GM23248 (cell line): ENCODE measurements at places on chromosomes 12 and 14.

GRCh38 chr12:19129122-19129485, 429 bp upstream of the PLEKHA5 start:
- no peak for DNase-seq

DNA sequence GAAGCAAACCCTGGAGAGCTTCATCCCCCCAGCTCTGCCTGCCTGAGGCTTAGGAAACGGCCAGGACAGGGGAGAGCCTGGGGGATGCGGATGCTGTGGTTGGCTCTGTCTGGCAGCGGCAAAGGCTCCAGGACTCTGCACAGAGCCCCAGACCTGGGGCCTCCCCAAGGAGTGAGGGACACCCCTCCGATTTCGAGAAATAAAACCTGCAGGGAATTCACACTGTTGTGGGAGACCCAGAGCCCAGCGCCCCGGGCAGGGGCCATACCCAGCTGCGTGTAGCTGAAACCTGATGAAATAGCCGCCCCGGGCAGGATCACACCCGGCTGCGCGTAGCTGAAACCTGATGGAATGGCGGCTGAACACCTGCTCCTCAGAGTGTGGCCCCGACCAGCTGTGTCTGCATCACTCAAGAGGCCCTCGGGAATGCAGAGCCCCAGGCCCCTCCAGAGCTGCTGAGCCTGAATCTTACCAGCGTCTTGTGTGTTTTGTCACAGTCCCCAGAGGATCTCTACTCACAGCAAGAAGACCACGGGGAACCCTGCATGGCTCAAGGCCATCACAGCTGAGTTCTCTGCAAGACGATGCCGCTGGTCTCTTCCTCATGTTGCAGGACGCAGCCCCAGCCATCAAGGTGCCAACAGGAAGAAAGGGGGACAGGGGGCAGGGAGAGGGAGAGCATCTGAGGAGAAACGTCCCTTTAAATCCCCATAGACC, 46.5 kb upstream of the GALNT9 start:
- no peak for DNase-seq

- no peak for DNase-seq
Measured at GRCh38 chr12:230925-231671, 17.1 kb upstream of the SLC6A12 start.

DNA sequence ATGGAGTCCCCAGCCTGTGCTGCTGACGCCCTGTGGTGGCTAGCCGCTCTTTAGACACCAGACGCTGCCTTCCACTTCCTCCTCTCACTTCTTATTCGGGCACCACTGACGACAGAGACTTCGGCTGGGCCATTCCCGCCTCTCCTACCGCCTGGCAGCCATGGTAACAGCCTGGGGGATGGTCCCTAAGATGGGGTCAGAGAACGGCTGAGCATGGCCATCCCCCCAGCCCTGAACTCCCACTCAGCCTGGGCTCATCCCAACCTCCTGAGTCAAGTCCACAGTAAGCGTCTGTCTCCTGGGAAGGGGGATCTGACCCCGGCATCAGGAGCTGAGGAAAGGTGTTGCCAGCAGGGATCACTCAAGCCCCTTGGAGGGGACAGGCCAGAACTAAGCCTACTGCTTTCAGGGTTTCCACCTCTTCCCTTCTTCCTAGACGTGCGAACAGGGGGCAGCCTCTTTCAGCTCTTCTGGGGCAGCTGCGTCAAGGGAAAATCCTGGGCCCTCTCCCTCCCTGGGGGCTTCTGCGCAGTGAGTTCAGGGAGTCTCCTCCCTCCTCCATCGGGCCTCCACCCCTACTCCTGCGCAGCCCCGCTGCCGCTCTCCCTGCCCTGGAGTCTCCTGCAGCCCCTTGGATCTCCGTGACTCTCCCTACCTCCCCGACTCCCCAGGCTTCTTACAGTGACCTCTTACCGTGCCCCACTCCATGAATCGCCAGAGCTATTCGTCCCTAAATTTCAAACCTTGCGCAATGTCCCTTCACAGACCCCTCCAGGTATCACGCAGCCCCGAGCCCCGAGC, 643 bp upstream of the TAMALIN start:
- DNase-seq: no peak

DNA sequence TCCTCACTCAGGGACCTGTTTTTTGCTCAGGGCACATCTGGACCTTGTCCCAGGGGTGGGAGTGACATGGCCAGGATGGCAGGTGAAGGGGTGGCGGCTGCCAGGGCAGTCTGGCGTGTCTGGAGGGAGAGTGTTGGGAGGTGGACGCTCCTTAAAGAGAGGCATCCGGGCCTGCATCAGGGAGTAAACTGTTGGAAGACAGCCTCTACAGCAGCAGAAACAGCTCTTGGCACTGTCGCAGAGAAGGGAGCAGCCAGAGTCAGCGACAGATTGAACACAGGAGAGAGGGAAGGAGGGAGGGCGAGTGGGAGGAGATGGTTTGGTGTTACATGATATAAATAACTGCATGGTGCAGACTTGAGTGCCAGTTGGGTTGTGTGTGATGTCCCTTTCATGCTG, 52.8 kb downstream of the IGF1 start:
- DNase-seq: peak; percentile 29

GRCh38 chr12:6818222-6818621, 3.4 kb upstream of the GPR162 start:
- DNase-seq: no peak

DNA sequence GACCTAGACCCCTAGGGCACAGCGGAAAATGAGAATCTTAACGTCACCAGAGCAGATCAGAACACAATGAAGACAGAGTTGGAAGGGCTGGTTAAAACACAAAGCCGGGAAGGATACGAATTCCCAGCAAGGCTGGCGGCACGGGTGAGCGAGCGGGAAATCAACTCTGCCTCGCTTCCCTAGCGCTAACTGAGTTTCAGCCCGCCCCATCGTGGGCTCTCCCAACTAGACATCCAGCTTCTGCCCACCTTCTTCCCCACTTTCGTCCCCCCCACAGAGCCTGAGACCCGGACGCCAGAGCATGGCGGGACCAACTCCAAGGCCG, 377 bp downstream of the CCNT1 start:
- DNase-seq: no peak

DNA sequence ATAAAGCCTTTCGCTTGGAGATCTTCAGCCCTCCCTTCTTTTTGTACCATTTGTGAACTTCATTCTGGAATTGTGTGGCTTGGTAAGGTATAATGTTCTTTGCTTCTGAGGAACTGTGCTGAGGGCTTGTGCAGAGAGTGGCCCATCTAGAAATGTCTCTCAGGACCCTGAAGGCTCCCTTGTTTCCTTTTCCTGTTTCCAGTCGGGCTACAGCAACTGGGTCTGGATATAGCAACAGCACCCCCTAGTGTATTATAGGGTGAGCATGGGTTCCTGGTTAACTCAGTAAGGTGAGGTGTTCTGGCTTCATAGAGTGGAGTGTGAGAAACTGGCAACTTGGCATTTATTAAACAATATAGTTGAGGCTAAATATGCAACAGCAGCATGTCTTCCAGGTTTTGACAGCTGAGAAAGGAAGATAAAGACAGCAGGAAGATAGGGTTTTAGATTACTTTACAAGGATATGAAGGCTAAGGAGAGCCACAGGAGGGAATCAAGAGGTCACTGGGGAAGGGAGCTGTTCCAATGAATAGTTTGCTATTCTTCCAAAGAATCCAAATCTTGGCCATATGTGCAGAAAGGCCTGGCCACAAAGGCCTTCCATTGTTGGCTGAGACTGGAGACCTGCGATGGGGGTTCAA, 49.1 kb upstream of the RNU6-8 start:
- peak; percentile 80 for DNase-seq

DNA sequence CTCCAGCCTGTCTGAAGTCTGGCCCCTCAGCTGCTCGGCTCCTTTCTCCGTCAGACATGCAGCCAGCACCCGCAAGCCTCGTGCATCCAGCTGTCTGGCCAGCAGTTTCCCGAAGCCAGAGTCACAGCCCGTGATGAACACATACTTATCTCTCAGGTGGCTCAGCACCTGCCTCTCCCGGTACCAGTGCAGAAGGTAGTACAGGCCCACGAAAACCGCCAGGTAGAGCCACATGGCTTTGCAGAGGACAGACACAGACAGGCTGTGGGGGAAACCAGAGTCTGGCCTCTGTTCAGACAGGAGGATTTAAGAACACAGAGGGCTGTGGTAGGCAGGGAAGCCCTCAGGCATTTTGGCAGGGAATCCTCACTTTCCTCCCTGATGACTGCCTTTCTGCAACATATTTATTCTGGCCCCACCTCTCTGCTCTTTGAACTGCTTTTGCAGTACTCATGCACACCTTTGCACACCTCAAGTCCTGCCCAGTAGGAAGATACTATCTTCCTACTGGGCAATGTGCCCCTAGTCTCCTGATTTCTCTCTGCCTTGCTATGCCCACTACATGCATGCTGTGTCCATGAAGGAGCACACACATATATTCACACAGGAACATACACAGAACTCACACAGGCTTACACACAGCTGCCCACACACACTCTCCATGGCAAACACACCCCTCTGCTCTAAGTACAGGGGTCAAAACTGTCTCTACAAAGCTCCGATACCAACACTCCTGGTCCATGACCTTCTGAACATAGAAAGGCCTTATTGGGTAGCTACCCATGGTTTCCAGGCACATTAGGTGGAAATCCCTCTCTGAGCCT, at the start of gene RDH16:
Gene RDH16 (minus strand): TSS at position 380 of the 824 bp plus-strand sequence. CDS start 146 bp downstream, at position 234.
- no peak for DNase-seq

DNA sequence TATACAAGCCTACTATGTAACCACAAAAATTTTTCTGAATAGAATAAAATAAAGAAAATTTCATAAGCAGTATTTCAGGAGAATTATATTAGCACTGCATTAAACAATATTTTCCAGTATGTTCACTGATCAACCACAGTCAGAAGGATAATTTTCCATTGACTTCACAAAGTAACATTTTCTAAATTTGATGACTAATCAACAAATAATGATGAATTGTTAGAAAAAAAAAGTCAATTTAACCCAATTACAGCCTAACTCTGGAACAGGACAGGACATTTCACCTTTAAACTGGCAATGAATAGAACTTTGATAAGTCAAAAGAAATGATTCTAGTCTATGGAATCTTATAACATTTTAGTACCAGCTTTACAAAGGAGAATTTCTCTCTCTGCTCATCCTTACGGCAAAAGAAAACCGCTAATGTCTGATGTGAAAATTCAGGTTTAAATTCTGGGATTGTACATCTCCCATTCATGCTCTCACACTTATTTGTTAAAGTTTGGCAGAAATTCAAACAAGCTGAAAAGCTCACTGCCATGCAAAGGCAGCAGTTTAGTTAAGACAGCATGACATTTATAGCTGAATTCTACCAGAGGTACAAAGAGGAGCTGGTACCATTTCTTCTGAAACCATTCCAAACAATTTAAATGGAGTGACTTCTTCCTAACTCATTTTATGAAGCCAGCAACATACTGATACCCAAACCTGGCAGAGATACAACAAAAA, 84.5 kb downstream of the MDGA2 start:
- no peak for DNase-seq

DNA sequence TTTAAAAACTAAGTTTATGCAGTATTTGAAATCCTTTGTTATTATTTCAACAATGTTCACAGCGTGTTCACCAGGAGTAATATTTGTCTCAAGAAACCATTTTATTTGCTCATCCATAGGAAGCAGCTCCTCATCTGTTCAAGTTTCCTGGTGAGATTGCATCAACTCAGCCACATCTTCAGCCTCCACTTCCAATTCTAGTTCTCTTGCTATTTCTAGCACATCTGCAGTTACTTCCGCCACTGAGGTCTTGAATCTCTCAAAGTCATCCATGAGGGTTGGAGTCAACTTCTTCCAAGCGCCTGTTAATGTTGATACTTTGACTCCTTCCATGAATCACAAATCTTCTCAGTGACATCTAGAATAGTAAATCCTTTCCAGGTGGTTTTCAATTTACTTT, 18.0 kb downstream of the CLEC9A start:
- no peak for DNase-seq

DNA sequence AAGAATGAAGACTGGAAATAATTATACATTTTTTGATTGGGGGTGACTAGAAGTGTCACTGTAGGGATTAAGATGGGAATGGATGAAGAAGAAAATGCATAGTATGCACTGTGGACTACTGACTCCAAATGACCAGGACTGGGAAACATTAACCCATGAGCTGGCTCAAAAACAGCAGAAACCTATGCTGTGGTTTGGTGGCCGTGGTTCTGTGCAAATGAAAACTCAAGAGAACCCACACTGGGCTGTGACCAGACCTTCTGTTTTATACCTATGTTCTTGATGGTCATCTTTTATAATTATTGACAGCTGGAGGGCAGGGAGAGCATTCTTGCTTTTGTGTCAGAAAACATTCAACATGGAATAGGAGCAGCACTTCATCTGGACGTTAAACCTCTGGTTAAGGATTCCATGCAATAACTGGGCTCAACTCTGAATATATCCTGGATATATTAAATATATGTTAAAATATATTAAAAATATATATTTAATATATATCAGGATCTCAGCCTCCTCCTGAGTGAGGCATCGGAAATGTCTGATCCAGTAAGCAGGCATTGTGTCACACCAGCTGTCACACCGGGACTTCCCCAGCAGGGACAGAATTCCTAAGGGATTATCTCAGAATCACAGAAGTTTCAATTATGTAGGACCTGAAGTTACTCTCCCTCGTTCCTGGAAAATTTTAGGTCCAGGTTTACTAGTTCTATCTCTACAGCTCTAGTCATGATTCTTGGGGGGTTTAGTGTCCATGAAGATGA, 48.5 kb downstream of the BBS10 start:
- no peak for DNase-seq

DNA sequence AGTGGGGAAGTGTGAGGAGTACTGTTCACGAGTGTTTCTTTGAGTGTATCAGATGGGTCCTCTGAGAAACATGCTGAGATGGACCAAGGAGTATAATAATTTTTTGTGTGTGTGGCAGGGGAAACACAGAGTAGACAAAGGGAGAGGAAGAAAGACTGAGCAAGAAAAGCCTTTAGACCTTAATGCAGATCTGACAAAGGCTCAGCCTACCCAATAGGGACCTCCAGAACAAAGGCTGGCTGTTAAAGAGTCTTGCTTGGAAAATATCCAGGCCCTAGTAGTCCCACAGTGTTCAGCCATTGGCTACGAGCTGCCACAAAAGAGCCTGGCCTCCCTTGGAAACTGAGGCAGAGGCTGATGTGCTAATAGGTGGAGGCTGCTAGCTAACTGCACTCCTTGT, 13.5 kb downstream of the COQ5 start:
- DNase-seq: no peak

DNA sequence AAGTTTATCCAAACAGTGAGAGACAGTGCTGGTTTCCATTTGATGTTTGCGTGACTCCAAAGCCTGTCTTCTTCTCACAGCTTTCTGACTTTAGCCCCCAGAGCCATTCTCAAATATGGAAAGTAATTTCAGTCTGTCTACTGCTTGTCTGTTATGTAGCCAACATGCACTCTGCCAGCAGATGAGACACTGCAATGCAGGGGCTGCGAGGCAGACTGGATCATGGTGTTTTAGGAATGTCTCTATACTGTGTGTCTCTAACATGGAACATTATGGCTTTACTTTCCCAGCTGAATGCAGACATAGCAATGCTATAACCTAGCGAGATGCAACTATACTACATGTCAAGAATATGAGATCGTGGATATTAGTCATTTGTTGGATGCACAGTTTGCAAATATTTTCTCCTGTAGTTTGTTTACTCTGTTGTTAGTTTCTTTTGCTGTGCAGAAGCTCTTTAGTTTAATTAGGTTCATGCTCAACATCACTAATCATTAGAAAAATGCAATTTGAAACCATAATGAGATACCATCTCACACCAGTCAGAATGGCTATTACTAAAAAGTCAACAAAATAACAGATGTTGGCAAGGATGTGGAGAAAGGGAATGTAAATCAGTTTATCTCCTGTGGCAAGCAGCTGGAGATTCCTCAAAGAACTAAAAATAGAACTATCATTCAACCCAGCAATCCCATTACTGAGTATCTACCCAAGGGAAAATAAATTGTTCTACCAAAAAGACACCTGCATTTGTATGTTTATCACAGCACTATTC, 235.8 kb upstream of the TMTC1 start:
- no peak for DNase-seq

GRCh38 chr14:54600717-54601109, 33.8 kb downstream of the SAMD4A start:
- peak; percentile 87 for DNase-seq
